ENCODE measurements at places on chromosomes 6 and 20.
A peak's percentile ranks its signal among the peaks of the same experiment; 100 is the strongest.

GRCh38 chr6:7912024-7912423 is 1.4 kb upstream of the TXNDC5 start:
- DNase-seq = no peak

GRCh38 chr6:43506171-43506570 is 4.0 kb downstream of the LRRC73 start:
- DNase-seq = no peak

GRCh38 chr20:46900086-46900485 is 5.4 kb downstream of the EYA2 start:
- DNase-seq = no peak

- DNase-seq = no peak
These were observed 41.8 kb upstream of the MTRF1L start for GRCh38 chr6:153044295-153044694.

GRCh38 chr6:66948106-66948505 is 1241.1 kb upstream of the EYS start:
- DNase-seq = no peak

DNA sequence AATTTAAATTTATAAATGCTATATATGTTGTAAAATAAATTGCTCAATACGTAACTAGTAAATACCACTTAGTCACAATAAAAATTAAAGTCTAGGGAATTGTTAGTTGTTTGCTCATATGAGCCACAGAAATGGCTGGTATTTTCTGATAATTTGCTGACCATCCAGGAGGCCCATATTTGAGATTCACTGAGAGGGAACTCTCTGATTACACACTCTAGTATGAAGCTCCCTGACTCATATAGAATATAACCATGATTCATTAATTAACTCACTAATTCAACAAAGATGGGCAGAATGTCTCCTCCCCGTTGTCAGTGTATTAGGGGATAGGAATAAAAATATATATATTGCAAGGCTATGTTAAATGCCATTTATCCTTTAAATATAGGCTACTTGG is 46.6 kb upstream of the TMEM30A start:
- no peak for DNase-seq

DNA sequence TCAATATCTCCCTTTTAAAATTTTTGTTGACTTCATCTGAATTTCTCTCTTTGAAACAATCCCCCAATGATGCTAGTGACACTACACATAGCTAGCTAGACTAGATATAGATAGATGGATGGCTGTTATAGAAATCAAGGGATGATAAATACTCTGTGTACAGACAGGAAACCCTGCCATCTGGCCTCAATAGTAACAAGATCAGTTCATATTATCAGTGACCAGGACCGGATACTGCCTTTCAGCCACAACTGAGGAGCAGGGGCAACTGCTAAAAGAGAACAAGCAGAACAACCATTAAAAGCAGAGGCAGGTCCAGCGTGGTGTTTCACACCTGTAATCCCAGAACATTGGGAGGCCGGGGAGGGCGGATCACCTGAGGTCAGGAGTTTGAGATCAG is 118.3 kb upstream of the FAM184A start:
- no peak for DNase-seq

GRCh38 chr6:144710207-144710606 is 425.1 kb downstream of the UTRN start:
- DNase-seq = peak; percentile 83

DNA sequence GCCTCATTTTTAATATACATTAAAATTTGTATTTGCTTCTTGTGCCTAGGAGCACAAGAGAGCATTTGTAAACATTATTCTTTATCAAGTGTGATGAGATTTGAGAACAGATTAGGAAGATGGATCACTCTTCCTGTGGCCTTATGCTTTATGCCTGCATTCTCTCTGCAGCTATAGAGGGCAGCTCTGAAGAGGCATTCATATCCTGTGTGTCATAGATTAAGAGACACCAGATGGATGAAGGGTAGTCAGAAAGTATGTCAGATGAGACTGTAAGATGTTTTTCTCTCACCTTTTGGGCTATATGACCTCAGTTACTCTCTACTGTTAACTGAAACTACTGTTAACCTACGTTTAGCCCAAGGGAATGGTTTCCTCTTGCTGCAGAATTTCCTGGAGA is 61.4 kb downstream of the DNAH8 start:
- DNase-seq = peak; percentile 93

DNA sequence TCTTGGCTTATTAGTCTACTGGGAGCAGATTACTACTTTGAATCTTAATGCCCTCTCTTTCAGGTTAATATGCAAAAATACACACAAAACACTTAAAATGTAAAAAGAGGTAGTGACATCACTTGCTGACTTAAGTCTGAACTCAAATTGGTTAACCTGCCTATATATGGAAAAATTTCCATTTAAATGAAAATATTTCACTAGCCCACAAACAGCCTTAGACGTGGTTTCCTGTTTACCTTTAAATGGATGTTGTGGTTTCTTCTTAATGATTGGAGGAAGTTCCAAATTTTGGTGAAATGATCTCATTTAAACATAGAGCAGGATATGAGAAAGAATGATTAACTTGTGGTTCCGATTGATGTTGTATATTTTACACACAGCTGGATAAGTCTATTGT is 553.7 kb downstream of the CD109 start:
- peak; percentile 40 for DNase-seq

DNA sequence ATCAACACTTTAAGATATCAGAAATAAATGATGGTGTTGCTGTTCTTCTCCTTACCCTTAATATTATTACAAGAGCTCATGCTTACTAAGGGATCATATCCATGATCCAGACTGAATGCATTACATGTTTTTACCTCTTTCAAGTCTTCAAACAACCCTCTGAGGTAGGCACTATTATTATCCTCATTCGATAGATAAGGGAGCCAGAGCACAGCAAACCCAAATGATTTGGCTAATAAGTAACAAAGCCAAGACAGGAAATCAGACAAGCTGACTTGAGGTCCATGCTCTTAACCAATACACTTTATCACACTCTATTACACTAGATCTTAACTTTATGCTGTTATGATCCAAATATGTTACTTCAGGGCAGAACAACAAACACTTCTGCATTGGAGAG is 145.9 kb downstream of the RALGAPA2 start:
- no peak for DNase-seq

GRCh38 chr6:69696273-69696672 is 100.5 kb downstream of the LMBRD1 start:
- peak; percentile 17 for DNase-seq

DNA sequence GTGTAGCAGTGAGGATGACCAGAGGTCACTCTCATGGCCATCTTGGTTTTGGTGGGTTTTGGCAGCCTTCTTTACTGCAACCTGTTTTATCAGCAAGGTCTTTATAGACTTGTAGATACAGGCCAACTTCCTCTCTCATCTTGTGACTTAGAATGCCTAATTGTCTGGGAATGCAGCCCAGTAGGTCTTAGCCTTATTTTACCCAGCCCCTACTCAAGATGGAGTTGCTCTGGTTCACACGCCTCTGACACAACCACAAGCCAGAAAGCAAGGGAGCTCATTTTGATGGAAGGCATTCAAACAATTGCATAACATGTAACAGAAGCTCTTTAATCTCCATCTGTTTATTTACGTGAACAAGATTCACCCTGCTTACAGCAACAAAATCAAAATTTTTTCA is 492.0 kb upstream of the SULF2 start:
- peak; percentile 38 for DNase-seq

- no peak for DNase-seq
These were observed 81.9 kb downstream of the CRYBG1 start for GRCh38 chr6:106442395-106442794.

DNA sequence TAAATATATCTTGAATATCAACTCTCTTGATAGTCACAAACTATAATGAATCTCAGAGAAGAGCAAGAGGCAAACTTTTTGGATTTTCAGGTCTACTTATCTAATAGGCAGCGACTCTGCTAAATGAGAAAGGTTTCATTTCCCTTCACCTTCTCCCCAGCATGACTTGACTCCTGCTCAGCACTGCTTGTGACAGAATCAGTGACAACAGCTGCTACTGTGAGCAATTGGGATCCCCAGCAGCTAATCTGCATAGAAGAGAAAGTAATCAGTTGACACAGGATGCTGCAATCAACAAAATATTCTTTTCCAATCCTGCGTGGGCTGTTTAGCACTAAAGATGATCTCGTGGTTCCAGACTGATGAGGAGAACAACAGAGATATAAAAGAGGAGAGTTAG is 205.5 kb downstream of the MMUT start:
- DNase-seq = no peak

Data from foreskin keratinocyte (primary cell).